ENCODE measurements at places on chromosomes 1 and 21.
A peak's percentile ranks its signal among the peaks of the same experiment; 100 is the strongest.

GRCh38 chr1:89780721-89781120, 40.1 kb upstream of the LRRC8D start:
- DNase-seq, result peak; percentile 34

DNA sequence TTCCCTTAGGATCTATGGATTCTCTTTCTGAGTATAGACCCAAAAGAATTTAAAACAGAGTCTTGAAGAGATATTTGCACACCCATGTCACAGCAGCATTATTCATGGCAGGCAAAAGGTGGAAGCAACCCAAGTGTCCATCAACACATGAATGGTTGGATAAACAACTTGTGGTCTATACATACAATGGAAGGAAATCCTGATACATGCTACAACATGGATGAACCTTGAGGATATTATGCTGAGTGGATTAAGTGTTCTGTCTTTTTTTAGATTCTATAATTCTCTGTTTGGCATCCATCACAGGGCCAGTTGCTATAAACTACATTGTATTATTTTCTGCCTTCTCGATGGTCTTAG, 39.8 kb downstream of the PTPN14 start:
- no peak for DNase-seq

- DNase-seq, result no peak
These were observed 61.0 kb downstream of the TOR3A start for GRCh38 chr1:179142889-179143299.

DNA sequence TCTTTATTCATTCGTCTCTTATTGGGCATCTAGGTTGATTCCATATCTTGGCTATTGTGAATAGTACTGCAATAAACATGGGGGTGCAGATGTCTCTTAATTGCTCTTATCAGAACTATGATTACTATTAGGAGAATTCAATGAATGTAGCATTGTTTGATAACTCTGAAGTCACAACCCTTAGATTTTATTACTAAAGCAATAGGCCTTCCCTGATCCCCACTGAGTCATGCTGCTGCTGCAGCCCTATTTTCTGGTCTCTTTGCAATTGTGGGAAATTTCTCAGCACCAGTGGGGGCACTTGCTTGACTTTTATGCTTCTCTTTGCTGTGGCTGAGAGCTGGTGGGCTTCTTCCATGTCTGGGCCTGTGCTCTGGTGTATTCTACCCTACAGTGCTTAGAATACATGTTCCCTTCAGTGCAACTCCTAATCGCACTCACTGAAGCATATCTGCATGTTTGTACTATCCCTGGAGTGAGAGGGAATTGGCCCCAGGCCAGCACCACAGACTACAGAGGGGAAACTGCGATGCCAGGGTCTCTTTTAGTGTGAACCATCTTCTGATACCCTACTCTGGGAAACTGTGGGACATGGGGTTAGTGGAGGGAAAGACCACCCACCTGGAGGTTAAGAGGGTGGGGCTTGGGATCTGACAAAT, 52.2 kb upstream of the ROR1 start:
- DNase-seq, result no peak

GRCh38 chr1:89381618-89382017, 17.8 kb downstream of the GBP6 start:
- DNase-seq, result no peak

DNA sequence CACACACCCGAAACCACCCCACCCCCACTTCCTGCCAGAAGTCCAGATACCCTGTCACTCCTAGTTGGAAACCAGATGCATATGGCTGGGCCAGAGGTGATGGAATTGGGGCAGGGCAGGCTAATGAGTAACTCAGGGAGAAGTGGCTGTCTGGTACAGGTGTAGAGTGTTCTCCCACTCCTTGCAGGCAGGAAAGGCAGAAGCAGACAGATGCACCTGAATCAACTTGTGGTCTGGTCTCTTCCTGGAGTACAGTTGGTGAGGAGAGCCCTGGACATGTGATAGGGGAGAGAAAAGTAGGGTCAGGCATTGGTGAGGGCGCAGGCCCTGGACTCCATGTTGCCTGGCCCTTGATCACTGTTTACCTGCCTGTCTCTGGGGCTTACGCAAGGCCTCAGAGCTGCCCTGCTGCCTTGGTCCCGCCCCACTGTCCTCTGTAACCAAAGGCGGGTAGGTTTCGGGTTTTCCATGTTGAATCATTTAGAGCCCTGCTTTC, 2.5 kb downstream of the CGN start:
- peak; percentile 19 for DNase-seq

DNA sequence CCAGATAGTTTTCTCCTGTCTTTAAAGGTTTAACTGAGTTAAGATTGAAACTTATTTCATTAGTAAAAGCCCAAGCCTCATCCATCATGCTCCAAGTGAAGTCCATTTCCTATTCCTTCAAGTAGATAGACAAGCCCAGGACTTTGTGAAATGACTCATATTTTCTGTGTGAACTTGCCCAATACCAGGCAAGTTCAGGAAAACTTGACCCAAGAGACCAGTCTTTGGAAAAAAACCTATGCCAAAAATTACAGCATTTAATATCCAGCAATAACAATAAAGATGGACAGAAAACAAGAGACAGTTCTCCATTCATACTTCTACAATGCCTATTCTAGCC, 405 bp upstream of the RAB29 start:
- DNase-seq, result no peak
